ENCODE measurements at places on chromosomes 7 and 10. TPM values are rescaled to one million over a fixed set of nuclear protein-coding genes. Genes with fewer than 3 reads are reported as not detected.

DNA sequence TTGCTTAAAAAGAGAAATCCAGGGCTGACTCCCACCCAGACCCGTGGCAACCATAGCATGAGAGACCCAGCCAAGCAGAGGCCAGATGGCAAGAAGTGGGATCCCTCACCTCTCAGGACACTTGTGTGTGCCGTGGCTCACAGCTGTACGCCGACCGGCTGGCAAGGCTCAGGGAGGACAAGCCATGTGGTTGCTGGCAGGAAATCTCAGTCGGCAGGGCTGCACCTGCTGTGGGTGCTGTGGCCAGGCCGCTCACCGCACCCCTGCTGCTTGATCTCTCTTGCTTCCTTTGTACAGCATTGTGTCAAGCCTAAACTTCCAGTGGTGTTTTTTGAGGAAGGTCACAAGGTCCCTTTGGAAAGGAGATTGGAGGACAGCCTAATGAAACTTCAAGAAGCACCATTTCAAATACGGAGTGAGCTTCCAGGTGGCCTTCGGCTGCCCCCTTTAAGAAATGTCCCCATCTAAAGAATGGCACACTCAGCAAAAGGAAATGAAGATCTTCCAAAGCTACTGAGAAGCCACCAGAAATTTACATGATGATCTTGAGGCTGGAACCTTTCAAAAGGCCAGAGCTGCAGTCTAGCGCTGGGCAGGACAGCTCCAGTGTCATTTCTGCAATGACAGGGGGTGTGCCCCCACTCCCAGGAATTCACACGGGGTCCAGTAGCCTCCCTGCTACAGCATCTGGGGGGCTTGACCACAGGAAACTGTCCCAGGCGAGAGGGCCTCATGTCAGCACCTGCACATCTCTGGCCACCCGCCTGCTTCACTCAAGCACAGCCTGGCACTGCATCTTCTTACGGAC is 409.0 kb upstream of the MGMT start:
- H3K4me3 ChIP-seq: no peak overlapping the region
- H3K36me3 ChIP-seq: no peaks in the 10 kb centered on the region
- no peaks in the 10 kb centered on the region for H3K4me1 ChIP-seq
- H3K27me3 ChIP-seq: no peaks in the 10 kb centered on the region
- no peak for DNase-seq
- no peak overlapping the region for H3K27ac ChIP-seq

GRCh38 chr7:5501465-5501864 is 77.8 kb upstream of the TNRC18 start:
- peaks cover 12% of the 10 kb centered on the region for H3K36me3 ChIP-seq
- H3K4me3 ChIP-seq: no peak overlapping the region
- no peaks in the 10 kb centered on the region for H3K27me3 ChIP-seq
- H3K27ac ChIP-seq: no peak overlapping the region

DNA sequence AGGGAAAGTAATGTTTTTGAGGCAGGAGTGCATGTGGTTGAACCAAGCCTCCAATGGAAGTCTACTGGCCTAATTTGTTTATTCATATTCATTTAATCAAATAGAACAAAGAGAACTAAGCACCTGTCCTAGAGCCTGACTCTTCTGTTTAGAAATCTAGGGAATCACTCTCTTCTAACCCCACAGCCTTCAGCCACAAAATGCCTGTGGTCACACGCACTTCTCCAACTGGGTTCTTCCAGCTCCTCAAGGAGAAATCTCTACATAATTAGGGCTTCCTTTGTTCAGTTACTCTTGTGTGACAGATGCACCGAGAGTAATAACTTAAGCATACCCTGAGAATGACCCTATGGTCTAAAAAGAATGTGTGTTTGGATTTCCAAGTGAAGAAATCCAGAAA is 133.7 kb upstream of the NAMPT start:
- DNase-seq: no peak
- H3K4me3 ChIP-seq: no peak overlapping the region
- H3K27ac ChIP-seq: no peak overlapping the region
- no peaks in the 10 kb centered on the region for H3K36me3 ChIP-seq
- no peaks in the 10 kb centered on the region for H3K27me3 ChIP-seq

DNA sequence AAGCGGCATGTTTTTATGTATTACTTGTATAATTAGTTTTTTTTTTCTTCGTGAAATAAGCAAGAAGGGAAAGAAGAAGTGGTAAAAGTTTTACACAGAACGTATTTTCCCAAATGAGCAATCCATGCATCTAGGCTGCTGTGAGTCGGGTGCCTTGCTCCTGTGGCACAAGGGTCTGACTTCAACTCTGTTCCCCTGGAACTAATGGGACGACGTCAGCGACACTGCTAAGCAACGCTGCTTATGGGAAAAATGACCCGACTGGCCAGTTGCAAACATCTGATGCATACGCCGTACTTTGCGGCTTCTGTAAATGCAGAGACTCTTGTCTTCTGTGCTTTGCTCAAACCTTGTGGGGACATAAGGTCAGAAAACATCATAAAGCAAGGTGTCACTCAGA is 66.3 kb downstream of the MPP7 start:
- peaks cover 11% of the 10 kb centered on the region for H3K36me3 ChIP-seq
- DNase-seq: no peak
- peak overlapping the region; percentile 19 for H3K27ac ChIP-seq

GRCh38 chr7:1380231-1380815 is 78.9 kb downstream of the MICALL2 start:
- no peaks in the 10 kb centered on the region for H3K36me3 ChIP-seq
- H3K4me3 ChIP-seq: no peak overlapping the region
- DNase-seq: no peak
- peaks cover 15% of the 10 kb centered on the region for H3K27me3 ChIP-seq

COL26A1 gene
- 0.27 TPM for total RNA-seq

SYCE1 gene
- not detected for total RNA-seq
